ENCODE measurements at places on chromosomes 12 and 14.

DNA sequence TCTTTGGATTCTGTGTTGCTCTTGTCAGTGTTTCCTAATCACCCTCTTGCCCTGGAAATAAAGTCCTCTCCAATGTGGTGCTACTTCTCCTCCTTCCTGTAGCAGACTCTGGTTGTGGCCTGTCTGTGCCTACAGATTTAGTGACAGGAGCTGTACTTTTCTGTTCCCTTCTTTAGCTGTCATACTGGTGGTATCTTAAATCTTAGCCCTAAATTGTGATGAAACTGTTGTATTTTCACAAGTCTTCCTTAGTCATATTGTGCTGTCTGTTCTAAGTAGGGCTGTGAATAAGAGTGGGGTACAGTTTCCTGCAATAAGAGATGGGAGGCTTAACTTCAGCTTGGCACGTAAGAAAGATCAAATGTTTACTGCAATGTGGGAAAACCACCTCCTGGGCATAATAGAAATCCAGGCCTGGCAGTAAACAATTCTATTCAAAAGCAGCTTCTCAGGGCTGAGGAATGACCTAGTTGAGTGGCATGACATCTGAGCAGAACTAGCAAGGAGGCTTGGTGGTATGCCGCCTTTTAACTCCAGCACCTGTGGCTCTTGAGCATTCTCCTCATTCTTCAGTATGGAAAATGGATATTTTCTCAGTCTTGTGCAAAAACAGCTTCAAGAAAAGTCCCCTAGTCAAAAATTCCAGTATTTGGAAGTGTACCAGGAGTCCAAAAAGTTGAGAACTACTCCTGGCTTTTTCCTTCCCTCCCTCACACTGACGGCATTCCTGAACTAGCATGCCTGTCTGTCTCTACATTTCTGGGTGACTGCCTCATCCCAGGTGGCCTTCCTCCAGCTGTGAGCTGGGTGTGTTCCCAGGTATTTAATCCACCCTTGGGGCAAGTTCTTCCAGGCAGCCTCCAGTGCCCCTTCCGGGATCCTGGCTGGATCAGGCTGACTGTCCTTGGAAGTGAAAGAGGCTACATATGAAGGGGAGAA lies 19.5 kb downstream of the ANO6 start:
- DNase-seq: peak; percentile 62

GRCh38 chr12:47938594-47938993 lies 24.8 kb upstream of the TMEM106C start:
- no peak for DNase-seq

GRCh38 chr14:54665946-54666345 lies 99.0 kb downstream of the SAMD4A start:
- no peak for DNase-seq

DNA sequence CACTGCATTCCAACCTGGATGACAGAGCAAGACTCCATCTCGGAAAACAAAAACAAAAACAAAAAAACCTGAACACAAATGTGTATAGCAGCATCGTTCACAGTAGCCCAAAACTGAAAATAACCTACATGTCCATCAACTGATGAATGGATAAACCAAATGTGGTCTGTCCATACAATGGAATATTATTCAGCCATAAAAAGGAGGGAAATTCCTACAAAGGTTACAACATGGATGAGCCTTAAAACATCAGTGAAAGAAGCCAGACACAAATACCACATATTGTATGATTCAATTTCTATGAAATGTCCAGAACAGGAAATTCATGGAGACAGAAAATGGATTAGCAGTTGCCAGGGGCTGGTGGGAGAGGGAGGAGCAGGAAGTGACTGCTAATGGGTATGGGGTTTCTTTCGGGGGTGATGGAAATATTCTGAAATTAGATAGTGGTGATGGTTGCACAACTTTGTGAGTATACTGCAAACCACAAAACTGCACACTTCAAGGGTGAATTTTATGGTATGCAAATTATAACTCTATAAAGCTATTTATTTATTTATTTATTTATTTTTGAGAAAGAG lies 4.0 kb downstream of the MYL2 start:
- peak; percentile 21 for DNase-seq

DNA sequence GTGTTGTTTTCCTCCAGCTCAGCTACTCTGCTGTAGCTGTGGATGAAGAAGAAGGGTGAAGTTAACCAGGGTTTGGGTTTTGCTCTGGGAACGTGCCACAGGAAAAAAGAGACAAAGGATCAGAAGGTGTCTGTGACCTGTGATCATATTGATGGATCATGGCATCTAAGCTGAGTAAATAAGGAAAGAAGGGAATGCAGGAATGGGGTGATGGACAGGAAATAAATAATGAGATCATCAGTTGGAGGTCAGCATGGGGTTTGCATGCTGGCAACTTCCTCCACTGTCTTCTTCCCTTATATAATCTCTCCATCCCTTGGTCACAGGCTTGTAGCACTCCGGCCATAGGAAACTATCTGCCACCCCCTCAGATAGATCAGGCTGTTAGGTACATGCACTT lies 430.3 kb upstream of the PDE3A start:
- DNase-seq: no peak

- peak; percentile 74 for DNase-seq
These were observed 617.6 kb downstream of the LRFN5 start for GRCh38 chr14:42224053-42224888.

- DNase-seq: no peak
These were observed 1.2 kb downstream of the LMO3 start for GRCh38 chr12:16604596-16605252.

DNA sequence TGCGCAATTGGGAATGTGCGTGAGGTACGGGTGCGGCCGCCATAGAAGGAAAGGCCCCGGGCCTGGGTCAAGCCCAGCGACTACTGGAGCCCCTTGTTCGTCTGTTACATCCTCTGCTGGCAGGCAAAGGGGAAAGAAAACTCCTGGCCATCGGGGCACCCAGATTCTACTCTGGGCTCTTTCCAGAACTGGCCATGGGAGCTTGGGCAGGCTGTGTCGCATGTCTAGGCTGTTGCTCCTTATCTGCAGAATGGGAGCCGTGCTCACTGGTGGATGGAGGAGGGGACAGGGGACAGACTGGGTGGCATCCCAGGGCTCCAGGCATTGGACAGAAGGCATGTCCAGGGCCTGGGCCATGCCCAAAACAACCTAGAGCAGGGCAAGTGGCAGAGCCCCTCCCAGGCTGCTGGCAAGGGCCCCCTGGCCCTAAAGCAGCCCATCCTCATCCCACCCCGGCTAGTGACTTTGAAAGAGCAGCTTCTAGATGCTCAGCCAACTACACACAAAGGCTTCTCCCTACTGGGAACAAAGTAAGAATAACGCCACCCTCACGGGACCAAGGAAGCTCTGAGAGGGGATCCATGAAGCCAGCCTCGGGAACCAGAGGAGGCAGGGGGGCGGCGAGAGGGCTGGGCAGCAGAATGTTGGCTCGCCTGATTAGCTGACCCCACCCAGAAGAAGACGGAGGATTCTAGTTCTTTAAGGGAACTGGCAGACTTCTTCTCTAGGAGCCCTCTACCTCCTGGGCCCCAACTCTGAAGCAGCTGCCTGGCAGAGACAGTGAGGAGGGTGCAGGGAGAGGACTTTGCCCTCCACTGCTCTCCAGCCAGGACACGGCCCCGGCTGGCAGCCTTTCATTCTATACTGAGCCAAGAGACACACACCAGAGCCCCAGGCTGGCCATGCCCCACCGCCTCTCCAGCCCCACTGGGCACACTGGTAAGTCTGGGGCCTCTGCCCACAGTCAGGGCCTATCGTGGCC lies 96.8 kb downstream of the SINHCAF start:
- no peak for DNase-seq

DNA sequence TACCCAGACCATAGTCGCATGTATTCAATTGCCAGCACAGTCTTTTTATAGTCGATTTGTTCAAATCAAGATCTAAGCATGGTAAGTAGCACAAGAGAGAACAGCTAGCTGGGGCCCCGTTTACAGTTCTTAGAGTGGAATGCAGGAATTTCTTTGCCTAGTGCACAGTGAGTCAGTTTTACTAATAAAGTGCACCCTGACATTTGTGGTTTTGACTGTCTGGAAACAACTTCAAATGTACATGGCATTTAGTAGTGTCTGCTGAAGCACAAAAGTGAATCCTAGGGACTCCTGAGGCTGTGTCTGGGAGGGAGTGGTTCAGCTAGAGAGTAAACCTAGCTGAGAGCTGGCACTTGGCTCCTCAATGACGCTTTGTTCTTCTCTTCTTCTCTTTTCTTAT lies 64.9 kb downstream of the TMX1 start:
- peak; percentile 96 for DNase-seq

DNA sequence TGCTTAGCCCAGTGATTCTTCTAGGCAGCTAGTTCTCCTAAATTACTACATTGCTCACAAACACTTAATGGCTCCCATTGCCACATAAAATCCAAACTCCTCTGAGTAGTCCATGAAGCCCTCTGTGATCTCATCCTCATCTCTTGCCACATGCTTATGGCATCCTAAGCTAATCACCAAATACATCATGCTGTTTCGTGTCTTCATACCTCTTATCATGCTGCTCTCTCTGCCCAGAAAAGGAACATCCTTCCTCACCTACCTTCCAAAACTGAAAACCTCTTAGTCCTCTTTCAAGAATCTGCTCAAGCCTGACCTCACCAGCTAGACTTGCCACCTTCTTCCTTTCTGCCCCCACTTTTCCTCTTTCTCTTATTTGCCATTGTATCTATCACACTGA lies 108.5 kb downstream of the DUSP6 start:
- no peak for DNase-seq

DNA sequence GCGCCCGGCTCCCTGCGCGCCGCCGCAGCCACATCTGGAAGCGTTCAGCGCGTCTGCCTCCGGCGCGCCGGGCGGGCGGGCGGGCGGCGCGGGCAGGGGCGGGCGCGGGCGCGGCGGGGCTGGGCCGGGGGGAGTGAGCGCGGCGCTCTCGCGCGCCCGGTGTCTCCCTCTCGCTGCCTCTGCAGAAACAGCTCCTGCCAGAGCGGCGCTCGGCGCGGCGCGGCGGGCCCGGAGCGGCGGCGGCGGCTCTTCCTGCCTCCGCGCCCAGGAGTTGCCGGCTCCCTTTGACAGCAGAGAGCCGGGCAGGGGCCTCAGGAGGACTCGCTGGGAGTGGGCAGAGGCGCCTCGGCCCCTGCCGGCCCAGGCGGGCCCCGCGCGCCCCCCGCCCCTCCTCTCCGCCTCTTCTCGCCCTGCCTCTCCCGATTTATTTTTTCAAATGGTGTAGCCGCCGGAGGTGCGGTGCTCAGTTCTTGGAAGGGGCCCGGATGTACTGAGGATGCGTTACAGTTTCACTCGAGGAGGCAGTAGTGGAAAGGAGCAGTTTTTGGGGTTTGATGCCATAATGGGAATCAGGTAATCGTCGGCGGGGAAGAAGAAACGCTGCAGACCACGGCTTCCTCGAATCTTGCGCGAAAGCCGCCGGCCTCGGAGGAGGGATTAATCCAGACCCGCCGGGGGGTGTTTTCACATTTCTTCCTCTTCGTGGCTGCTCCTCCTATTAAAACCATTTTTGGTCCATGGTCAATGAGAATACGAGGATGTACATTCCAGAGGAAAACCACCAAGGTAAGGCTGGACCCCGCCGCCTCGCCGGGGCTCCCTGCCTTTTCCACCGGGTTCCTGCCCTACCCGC lies at the start of gene CACNA1C:
CACNA1C (plus strand) TSS at position 162 of the 853 bp plus-strand sequence; CDS start at position 738, 576 bp downstream.
- peak; percentile 78 for DNase-seq

GRCh38 chr12:28793581-28794151 lies 355.4 kb upstream of the FAR2 start:
- no peak for DNase-seq

DNA sequence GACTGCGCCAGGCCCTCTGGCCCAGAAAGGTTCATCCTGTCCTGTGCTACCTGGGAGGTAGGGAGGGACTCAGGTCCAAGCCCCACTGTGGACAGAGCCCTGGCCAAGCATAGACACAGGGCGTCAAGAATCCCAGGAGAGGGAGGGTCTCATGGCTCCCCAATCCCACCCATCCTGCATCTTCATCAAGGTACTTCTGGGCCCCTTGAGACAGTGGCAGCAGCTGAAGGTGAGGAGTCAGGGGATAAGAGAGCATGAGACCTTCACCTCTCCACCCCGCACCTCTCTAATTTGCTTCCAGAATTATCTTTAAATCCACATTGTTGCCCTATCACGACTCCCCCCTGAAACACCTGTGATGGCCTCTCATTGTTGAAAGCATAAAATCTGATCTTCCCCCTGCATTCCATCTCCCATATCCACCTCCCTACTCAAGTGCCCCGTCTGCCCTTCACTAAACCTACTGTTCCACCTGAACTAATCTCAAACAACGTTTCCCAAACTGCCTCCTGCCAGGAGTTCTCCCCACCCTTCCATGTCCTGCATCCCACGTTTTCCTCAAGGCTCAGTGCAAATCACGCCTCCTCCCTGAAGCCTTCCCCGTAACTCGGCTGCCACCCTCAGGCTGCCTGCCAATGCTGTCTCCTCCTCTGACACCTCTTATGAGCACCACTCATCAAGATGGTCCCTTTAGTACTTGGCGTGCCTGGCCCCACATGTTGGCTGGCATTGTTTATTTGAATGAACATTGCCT lies 27.1 kb downstream of the KRT18 start:
- DNase-seq: peak; percentile 43

DNA sequence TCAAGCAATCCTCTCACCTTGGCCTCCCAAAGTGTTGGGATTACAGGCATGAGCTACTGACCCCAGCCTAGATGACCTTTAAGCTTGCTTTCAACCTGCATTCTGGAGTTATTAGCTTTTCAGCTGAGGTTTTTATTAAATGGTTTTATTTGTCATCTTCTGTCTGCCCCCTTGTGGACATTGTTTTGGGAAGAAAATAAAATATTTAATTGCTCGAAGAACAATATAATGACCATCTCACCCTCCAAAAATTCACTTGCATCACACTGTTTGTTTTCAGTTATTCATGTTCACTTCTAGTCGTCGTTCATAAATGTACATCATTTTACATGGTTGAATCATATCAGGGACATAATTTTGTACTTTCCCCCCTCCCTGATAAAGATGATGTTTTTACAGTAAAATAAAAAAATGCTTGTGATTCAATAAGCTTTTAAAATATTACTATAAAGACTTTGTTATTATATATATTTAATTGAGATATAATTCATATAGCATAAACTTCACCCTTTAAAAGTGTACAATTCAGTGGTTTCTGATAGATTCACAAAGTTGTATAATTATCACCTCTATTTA lies 10.1 kb upstream of the SPATS2 start:
- peak; percentile 74 for DNase-seq

DNA sequence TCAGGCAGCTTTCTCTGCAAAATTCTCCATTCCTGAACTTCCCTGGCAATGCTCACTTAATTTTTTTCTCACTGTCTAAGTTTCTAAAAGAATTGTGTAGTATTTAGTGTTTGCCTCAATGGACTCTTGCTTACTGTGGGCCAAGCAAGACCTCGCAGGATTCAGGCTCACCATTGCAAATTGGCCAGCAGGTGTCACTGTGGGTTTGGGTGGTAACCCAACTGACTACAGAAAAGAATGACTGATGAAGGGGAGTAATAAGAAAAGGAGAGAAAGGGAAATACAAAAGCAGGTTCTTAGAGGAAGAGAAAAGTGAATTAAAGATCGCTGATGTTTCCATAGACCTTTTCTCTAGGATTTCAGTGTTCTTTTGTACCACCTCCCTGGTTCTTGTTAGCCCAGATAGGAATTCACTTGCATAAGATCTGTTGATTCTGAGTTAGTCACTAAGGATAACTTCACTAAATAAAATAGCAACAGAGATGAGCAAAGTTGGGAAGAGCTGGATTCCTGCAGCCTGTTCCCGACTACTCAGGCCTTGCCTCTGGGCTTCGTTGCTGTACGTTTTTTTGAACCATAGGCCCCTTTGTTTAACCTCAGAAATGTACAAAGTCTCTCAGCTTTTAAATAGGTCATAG lies 386.5 kb upstream of the DDHD1 start:
- peak; percentile 82 for DNase-seq
